ENCODE measurements at places on chromosomes 16 and 17.

DNA sequence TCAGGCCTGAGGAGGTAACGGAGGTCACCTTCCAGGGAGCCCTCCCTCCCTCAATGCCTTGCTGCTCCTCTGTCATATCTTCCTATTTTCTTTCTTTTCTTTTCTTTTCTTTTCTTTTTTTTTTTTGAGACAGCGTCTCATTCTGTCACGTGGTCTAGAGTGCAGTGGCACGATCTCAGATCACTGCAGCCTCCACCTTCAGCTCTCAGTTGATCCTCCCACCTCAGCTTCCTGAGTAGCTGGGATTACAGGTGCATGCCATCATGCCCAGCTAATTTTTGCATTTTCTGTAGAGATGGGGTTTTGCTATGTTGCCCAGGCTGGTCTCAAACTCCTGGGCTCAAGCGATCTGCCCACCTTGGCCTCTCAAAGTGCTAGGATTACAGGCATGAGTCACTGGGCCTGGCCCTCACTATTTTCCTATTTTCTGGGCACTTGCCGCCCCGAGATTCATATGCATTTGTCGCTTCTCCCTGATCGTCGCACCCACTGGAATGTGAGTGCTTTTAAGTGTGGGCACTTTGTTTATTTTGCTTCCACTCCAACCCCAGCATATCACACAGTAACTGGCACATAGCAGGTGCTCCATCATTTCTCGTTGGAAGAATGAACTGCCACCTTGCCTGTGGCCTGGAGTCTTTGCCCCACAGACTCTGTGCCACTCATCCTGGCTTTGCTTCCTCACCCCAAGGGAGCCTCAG is 31.7 kb downstream of the CPNE2 start:
- DNase-seq, result no peak

DNA sequence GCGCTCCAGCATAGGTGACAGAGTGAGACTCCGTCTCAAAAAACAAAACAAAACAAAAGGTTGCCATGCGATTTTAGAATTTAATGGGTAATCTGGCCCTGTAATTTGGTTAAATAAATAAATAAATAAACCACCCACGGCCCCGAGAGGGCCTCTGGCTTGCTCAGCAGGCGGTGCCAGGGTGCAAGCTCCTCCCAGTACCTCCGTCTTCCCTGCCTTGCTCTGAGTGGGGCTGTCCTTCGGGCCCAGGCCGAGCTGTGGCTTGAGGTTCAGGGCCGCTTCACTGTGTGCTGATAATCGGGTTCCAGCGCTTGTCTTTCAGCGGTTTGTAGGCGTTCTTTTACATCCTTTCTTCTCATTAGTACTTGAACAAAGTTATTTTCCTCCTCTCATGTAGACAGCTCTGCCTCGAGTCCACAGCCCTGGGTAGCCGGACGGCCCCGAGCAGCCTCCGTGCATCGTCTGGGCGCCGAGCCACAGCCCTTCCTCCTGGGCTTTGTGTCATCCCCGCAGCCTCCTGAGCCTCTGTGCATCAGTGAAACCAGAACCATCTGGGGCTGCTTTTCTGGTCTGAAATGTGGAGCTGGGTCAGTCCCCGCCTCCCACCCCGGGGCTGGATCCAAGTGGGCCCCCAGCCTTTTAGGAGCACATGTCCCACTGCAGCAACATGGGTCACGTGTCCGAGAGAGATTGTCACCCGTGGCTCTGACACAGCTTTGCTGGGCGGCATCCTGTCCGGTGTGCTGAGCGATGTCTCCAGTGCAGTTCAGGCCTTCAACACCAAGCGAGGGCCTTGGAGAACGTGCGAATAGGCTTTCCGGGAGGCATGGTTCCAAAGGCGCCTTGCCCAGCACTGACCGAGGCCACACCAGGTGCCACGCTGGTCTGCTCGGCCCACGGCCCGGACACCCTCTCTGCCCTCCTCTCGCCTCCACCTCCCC is 157.4 kb upstream of the CHMP6 start:
- DNase-seq, result no peak

GRCh38 chr16:85057212-85057889 is 29.8 kb downstream of the KIAA0513 start:
- DNase-seq, result no peak

GRCh38 chr17:30273373-30273772 is 18.4 kb downstream of the BLMH start:
- DNase-seq, result no peak

DNA sequence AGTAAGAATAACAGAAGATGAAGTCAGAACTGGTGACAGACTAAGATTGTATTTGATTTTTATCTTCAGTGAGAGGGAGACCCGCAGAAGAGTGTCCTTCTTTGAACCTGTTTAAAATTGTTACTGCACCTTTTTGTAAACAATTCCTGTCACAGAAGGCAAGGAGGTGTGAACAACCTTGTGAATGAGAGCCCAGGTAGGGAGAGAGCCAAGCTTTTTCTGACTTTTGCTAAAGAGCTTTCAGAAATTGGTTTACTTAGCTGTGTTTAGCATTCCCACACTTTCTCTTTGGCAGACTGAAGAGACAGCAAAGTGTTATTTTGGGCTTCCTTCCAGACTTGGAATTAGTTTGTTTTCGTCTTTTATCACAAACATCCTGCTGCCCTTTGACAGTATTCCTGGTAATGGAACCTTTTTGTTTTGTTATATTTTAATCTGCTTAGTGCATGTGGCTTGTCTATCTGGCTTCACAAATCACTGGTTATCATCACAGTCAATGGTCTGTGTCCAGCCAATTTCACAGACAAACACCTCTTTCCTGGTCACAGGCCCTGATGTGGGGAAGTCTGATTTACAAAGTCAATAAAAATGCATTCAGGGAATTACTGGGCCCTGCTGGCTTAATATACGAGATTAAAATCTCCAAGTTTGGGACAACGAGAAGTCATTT is 85.7 kb upstream of the HS3ST2 start:
- no peak for DNase-seq

DNA sequence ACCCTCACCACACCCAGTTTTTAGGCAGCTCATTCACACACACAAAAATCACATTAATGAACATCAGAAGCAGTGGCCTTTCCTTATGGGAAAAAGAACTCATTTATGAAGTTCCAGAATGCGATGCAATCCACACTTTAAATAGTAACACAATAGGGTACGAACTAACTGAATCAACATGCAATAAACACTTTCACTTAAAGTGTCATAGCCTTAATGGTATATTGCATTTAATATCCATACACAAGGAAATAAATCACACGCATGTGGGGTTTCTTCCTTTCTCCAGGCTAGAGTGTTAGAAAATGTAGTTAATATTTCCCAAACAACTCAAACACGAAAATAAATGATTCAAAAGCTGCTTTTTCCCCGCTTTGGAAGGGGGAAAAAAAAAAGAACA is 19.7 kb downstream of the ADCY9 start:
- no peak for DNase-seq
